WTC11 (cell line): ENCODE measurements at places on chromosomes 3 and 15. TPM values are rescaled to one million over a fixed set of nuclear protein-coding genes. Genes with fewer than 3 reads are reported as not detected.

Gene ACAN
- total RNA-seq: 0.60 to 1.4 TPM (median 0.80 TPM) in 3 replicates

DNA sequence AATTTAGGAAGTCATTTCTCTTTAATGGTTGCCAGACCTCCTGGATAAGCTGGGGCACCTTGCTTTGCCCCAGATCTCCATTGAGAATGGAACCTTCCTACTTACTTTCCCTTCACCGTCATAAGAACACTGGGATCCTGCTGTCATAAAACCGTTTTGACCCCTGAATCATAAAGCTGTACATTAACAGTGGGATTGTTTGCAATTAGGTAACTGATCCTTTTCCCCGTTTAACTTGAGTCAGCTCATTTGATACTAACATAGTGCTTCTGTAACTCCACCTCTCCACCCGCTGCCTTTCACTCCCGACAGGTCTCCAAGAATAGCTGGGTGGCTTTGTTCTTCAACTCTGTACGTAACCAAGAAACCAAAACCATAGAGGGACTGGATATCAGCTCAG, 308.2 kb upstream of the WNT5A start:
- H3K4me1 ChIP-seq: peaks cover 4% of the 10 kb centered on the region; the same call in 1 of the 2 replicates
- no peaks in the 10 kb centered on the region for H3K27me3 ChIP-seq
- H3K4me3 ChIP-seq: no peak overlapping the region
- peaks cover 3% of the 10 kb centered on the region; the same call in 1 of the 2 replicates for H3K36me3 ChIP-seq
- DNase-seq: no peak

Gene CFAP44
- total RNA-seq: 0.90 to 1.0 TPM (median 0.94 TPM) in 3 replicates

GRCh38 chr15:34786206-34786605, 9.1 kb downstream of the ACTC1 start:
- DNase-seq: no peak
- H3K4me1 ChIP-seq: no peaks in the 10 kb centered on the region
- no peak overlapping the region for H3K4me3 ChIP-seq
- H3K27me3 ChIP-seq: no peaks in the 10 kb centered on the region; the same call in 1 of the 2 replicates
- no peaks in the 10 kb centered on the region for H3K36me3 ChIP-seq
- H3K27ac ChIP-seq: no peak overlapping the region

GRCh38 chr3:127645371-127646015, 16.5 kb downstream of the PODXL2 start:
- H3K4me1 ChIP-seq: peaks cover 26% of the 10 kb centered on the region
- H3K4me3 ChIP-seq: no peak overlapping the region
- no peak for DNase-seq
- no peaks in the 10 kb centered on the region for H3K27me3 ChIP-seq

Gene ALDH1L1
- total RNA-seq: 0.78 to 2.0 TPM (median 1.2 TPM) in 3 replicates

DNA sequence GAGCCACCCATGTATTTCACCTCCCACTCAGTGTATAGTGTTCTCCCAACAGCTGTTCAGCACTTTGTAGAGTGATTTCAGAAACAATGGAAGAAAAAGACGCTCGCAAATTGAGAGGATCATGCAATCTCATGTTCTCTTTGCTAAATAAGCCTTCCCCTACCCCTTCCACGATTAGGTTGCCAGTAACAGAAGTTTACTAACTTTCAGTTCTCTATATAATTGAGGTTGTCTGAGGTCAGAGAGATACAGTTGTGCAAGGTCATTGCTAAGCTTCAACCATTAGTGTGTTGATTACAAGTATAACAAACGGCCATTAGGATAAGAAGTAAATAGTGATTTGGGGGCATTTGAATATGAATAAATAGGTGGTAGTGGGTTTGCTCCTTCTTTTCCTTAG, 99.6 kb downstream of the TUSC7 start:
- no peaks in the 10 kb centered on the region for H3K27me3 ChIP-seq
- peaks cover 23% of the 10 kb centered on the region for H3K36me3 ChIP-seq
- peaks cover 18% of the 10 kb centered on the region for H3K4me1 ChIP-seq
- H3K27ac ChIP-seq: no peak overlapping the region
- no peak overlapping the region for H3K4me3 ChIP-seq
- DNase-seq: no peak

DNA sequence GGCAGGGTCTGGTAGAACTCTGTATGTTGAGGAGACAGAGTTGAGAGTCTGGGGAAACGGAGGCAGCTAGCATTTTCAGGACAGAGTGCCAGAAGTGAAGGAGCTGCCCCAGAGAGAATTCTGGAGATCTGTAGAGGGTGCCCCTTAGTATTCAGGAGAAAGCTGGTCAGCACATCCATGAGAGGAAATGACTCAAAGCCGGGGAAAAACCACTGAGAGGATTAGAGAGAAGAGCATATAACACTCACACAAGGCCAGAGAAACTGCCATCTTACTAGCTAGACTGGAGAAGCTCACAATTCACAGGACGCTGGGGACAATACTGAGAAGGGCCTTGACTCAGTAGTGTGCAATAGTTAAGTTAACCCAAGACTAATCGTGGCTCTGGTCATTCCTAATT, 75.7 kb upstream of the DPPA4 start:
- H3K4me1 ChIP-seq: peaks cover 6% of the 10 kb centered on the region
- H3K27me3 ChIP-seq: no peaks in the 10 kb centered on the region
- no peak for DNase-seq
- 0 out of 2 replicates have a peak overlapping the region, but pooled peaks have one; percentile 33 for H3K27ac ChIP-seq
- peaks cover 2% of the 10 kb centered on the region; the same call in 1 of the 2 replicates for H3K36me3 ChIP-seq

DNA sequence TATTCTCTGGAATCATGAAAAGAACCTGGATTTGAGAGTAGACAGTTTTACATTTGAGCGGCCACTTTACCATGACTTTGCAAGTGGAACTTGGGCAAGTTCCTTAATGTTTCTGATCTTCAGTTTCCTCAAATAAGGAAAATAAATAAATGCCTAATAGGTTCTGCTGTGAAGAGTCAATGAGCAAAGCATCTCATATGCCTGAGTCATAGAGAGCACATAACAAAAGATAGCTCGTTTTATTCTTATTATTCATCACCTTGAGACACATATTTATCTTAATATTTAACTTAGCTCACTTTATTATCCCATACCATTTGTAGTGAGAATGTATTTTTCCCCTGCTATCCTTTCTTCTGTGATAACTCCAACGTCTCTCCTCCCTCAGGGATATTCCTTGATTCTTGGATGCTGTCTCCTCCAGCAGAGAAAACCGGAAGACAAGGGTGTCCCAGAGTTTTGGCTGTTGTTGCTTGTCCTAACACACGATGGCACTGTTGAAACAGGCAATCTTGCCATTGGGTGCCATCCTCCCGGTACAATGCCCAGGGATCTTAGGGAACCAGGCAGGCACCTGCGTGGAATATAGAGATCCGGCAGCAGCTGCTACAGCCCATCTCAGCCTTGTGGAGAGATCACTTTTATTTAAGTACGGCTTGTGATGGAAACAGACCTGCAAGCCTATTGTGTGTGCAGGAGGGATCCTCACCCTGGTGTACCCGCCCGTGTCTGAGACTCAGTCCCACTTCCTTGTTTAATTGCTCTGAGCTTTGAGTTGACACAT, 33.3 kb upstream of the VPS33B start:
- H3K27ac ChIP-seq: no peak overlapping the region
- peak; percentile 74 for DNase-seq
- no peaks in the 10 kb centered on the region for H3K36me3 ChIP-seq
- H3K4me1 ChIP-seq: peaks cover 2% of the 10 kb centered on the region; the same call in 1 of the 2 replicates

Gene MAN2A2
- 27.9 to 31.5 TPM (median 31.0 TPM) in 3 replicates for total RNA-seq

DNA sequence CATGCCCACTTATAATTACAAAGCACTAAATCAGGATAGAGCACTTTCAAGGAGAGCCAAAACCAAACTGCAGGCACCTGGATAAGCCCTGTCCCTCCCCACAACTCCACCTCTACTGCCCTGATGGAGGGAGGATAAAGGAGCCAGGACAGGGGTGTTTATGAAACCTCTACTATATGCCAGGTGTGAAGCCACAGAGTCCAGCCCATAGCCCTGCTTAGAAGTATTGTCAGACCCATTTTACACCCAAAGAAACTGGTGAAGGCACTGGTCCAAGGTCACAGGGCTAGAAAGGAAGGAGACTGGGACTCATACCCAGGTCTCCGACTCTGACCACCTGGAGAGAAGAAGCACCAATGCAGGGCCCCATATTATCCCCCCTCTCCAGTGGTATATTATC, 48.7 kb downstream of the SH3BP5 start:
- H3K27ac ChIP-seq: no peak overlapping the region
- DNase-seq: no peak

DNA sequence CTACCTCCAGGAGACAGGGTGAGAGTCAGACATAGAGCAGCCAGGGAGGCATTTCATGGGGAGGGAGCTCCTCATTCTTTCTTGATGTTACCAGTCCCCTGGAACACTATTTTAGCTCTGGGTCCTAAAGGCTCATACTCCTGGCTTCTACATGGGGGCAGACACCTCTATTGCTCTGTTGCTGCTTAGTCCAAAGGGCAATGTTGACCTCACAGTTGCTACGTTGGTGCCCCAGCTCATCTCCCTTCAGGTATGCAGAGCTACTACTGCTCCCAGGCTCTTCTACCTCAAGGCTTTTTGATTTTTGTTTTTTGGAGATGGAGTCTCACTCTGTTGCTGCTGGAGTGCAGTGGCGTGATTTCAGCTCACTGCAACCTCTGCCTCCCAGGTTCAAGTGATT, 245.6 kb upstream of the LRRFIP2 start:
- H3K36me3 ChIP-seq: peaks cover 43% of the 10 kb centered on the region
- H3K27ac ChIP-seq: no peak overlapping the region; the same call in 1 of the 2 replicates
- no peaks in the 10 kb centered on the region for H3K4me1 ChIP-seq

Gene SLTM
- 106 to 126 TPM (median 107 TPM) in 3 replicates for total RNA-seq

Gene SAXO2
- total RNA-seq: 1.9 to 3.8 TPM (median 2.7 TPM) in 3 replicates

DNA sequence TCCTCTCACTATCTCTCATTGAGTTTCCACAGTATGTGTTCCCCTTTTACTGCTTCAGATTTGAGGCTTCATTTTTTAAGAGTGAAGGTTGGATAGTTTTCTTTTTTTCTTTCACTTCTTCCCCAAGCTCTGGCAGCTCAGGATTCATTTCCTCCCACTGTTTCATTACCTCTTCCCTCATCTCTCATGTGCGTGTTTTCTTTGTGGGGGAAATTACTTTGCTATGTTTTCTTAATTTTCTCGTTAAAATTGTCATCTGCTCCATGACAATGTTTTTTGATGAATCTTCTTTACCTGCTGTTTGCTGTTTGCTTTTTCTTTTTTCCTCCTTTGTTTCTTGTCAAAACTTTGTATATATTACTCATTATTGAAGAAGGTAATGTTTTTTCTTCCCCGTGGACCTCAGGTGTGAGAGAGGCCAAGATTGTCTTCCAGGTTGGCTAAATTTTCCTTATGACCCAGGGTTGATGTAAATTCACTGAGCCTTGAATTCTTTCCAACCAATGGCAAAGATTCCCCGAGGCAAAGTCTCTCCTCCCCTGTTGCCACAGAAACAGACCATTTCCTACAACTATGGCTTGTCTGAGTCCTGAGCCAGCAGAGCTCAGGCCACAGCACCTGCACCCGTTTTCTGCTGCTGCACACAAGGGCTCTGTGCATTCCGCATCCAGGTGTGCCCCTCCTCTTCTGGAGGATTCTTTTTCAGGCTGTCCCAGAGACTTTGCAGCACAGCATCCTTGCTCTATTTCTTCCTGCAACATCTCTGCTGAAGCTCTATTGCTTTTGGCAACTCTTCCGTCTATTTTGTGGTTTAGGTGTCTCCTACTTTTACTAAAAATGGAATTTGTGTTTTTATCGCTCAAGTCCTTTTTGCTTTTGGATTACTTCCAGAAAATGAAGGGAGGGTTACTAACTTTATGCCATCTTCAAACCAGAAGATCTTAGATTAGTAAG, 66.1 kb downstream of the NOX5 start:
- H3K36me3 ChIP-seq: no peaks in the 10 kb centered on the region
- peak overlapping the region; percentile 8; the same call in 1 of the 2 replicates for H3K27ac ChIP-seq
- DNase-seq: peak; percentile 45
- peaks cover 67% of the 10 kb centered on the region for H3K4me1 ChIP-seq

Gene CLN6
- 50.2 to 52.2 TPM (median 50.8 TPM) in 3 replicates for total RNA-seq

DNA sequence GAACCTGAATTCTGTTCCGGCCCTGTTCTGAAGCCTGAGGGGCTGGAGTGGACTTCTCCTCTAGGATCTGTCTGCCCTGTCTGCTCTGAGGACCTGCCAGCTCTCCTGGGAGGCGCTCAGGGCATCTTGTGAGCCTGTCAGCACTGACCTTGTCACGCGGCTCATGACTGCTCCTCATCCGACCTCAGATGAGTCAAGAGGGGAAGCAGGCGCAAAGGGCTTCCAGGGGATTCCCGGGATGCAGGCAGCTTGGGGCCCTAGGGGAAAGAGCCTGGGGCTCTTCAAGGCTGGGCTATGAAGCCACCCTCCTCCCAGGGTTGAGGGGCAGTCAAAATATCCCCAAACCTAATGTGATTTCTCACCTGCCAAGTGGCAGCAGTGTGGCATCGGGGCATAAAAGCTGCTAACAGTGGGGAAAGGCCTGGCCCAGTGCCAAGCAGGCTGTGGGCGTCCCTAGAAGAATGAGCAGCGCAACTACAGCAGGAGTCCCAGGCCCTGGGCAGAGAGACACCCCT, 27.6 kb upstream of the ANKDD1A start:
- H3K4me3 ChIP-seq: no peak overlapping the region
- peak overlapping the region; percentile 7; the same call in 1 of the 2 replicates for H3K27ac ChIP-seq
- H3K4me1 ChIP-seq: peaks cover 4% of the 10 kb centered on the region
- no peaks in the 10 kb centered on the region for H3K36me3 ChIP-seq
- H3K27me3 ChIP-seq: no peaks in the 10 kb centered on the region
- DNase-seq: no peak

DNA sequence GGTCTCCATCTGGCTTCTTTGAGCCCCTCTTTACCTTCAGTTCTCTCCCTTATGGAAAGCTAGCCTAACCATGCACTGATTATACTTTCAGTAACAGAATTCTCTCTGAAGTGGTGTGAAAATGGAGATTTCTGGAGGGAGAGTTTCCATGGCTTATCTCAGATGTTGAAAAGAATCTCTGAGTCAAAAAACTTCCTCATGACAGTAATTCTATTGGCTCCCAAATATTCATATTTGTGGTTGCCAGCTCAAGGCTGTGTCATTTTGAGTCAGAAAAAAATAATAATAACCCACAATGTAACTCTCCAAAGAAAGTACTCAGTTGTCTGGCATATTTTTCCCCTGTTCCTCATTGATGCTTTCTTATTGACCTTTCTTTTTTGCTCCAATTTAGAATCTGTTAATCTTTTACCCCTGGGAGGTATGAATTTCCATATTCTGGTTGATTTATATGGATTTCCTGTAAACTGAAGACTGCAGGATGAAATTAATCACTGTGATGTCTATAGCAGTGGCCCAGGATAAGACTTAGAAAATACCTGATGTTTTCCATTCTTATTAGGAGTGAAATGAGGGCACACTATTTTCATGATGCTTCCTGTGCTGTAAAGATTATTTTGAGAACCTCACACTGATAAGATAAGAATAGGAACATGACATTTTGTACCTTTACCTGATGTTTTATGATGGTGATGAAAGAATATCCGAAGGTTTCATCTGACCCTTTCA, 149.5 kb upstream of the EPHA3 start:
- no peak overlapping the region for H3K4me3 ChIP-seq
- peaks cover 4% of the 10 kb centered on the region for H3K4me1 ChIP-seq
- no peak for DNase-seq
